ENCODE measurements at places on chromosomes 7 and 10. TPM values are rescaled to one million over a fixed set of nuclear protein-coding genes. Genes with fewer than 3 reads are reported as not detected.

The AKR1C8 gene
- 0.83 TPM for total RNA-seq

The LGI1 gene
- not detected for total RNA-seq

The NODAL gene
- not detected for total RNA-seq

DNA sequence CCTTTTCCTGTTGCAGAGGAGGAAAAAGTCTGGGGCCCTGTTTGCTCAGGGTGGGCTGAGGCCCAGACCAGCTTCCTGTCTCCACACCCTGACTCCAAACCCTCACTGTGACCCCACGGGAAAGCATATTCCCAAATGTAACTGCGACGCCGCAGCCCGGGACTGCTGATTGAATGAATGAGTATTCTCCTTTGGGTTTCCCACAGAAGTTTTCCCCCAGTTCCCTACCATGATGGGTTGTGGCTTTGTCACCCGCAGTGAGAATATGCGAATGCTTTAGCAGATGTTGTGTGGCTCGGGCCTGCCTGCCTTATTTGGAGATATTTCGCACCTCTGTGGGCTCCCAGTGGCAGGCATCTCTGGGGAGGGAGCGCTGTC lies 50.6 kb downstream of the MGMT start:
- no peak for DNase-seq

GRCh38 chr10:21315645-21316220 lies 209.7 kb downstream of the SKIDA1 start:
- peak; percentile 63 for DNase-seq

DNA sequence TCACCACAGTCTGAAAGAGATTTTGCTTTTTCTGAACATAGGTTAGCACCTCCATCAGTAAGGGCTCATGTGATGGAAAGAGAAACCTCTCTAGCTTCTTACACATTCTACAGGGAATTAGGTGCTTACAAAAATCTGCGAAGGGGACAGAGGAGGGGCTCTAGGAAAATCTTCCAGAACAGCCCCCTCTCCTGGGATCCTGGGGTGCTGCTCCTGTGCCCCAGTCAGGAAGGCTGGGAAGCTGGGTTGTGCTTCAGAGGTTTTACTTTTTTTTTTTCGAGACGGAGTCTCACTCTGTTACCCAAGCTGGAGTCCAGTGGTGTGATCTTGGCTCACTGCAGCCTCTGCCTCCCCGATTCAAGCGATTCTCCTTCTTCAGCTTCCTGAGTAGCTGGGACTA lies 7.5 kb upstream of the FAM171A1 start:
- DNase-seq: no peak

GRCh38 chr10:69425511-69426298 lies 9.0 kb upstream of the TACR2 start:
- no peak for DNase-seq

DNA sequence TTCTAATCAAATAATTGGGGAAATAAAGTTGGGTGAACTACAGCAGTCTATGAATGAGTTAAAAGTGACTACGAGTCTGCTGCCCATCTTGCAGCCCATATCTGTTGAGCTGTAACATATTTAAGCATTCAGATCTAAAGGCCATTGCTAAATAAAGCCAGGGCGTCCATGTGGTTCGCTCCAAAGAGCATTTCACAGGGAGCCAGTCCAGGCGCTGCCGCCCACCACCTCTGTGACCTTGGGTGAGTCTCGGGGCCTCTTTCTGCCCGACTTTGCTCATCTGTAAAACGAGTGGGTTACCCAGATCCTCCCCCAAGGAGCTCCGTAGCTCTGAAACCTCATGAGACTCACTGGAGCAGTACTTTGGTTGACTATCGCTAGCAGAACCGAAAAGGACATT lies 223.1 kb downstream of the CUX1 start:
- no peak for DNase-seq

DNA sequence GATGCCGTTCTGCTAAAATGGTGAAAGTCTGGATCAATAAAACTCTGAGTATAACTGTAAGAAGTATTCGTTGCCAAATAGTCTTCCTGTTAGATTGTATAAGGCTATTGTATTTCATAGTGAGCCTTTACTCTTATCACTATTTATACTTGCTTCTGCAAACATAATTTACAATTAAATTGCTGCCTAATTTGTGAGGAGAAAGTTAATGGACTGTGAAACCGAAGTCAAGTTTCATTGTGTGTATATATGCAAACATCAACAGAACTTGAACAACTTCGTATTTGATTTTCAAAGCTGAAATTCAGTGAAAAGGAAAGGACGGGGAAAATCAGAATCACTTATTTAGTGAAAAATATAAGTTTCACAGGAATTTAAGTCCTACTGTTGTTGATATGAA lies 135.9 kb upstream of the CCDC6 start:
- no peak for DNase-seq

DNA sequence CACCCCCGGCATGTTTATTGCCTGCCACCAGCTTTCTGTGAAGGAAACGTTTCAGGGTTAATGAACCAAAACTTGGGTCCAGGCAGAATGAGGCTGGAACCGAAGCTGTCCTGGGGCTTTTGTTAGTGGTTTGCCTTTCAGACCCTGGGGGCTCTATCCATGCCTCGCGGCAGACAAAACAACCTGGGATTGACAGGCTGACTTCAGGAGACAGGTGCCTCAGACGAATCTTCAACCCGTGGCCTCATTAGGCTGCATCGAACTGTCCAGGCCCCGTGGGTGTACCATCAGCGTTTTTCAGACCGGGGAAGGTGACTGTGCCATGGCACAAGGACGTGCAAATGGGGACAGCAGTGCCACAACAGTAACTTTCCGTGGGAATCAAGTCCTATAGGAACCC lies 259.3 kb upstream of the SHH start:
- DNase-seq: no peak

- DNase-seq: no peak
Measured at GRCh38 chr7:53539558-53539957, 504.1 kb downstream of the POM121L12 start.

GRCh38 chr7:52652621-52653020 lies 382.8 kb upstream of the POM121L12 start:
- no peak for DNase-seq

DNA sequence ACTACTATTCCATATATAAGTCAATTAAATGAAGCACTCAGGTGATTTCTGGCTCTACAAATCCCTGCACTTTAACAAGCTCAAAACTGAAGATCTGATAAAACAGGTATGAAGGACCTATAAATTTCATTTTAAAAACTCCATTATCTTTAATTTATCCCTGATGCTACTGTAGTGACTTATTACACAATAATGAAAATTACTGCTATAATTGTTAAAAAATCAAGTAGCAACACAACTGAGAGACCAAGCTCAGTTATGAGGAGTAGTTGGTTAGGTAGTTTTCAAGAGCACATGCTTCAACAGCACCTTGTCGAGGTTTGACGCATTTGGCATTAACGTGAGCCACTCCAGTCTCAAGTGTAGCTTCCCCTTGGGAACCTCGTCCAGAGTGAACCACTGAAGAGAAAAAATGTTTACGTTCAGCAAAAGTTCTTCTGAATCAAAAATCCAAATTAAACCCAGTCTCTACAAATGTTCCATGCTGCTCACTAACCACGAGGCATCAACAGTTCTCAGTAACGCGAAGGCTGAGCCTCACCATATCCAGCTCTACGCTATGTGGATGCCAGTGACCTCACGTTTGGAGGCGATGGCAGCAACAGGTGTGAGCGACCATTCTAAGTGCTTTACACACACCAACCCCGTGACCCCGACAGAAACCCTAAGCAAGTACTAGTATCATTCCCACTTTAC lies 55.3 kb upstream of the NCAPG2 start:
- DNase-seq: no peak

- no peak for DNase-seq
Measured at GRCh38 chr10:131556897-131557495, 245.5 kb upstream of the TCERG1L start.

Data from lower lobe of right lung (tissue), 2 donors.